Myocyte (in vitro differentiated cells): ENCODE measurements at places on chromosomes 2 and 18.

GRCh38 chr18:34084635-34085034 lies 140.1 kb downstream of the NOL4 start:
- no peak for DNase-seq

- no peak for DNase-seq
These were observed 141.4 kb downstream of the BCL11A start for GRCh38 chr2:60412027-60412426.

DNA sequence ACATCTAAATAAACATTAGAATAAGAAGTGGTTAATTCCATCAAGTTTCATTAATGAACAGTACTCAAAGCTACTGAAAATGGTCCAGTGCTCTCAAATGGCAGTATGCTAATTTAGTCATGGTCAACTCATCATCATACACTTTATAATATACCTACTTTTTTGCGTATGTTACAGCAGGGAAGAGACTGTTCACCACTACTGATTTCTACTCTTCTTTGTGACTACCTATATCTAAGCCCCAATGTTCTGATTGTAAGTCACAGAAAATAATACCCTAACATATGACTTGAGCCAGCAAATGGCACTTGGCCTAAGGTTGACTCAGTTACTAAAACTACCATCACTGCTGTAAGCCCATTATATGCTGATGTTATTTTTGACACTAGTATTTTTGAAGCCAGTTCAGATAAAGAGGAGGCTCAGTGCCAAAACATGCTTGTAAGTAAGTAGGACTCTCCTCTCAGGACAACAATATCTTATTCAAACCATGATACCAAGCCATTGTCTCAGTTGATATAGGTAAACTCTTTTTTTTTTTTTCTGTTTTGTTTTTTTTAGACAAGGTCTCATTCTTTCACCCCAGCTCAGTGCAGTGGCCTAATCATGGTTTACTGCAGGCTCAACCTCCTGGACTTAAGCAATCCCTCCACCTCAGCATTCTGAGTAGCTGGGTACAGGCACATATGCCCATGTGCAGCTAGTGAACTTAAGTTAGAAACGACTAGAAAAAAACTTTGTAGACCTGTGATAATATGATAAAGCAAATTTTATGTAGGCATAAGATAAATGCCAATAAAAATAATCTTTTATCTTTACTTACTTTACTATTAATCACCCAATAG lies 266.9 kb downstream of the ZNF385B start:
- peak; percentile 46 for DNase-seq

DNA sequence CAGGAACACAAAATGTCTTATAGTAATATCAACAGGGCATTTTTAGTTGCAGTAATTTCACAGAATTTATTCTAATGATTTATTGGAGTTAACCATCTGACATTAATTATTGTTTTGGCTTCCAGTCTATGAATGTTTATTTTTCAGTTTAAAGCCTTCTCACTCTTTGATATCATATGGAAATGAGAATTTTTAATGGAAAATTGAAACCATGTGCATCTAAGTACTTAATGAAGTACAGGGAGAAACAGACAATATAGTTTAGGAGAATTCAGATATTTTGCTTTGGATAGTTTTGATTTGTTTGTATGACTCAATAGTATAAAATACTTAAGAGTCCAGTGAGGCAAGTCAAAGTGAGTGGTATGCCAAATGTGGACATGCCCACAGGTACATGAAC lies 126.1 kb downstream of the OLA1 start:
- DNase-seq: no peak
